GDM1 (cell line): ENCODE measurements at places on chromosomes 12 and 14.

GRCh38 chr12:94687891-94688290 is 37.5 kb upstream of the TMCC3 start:
- no peak for DNase-seq

DNA sequence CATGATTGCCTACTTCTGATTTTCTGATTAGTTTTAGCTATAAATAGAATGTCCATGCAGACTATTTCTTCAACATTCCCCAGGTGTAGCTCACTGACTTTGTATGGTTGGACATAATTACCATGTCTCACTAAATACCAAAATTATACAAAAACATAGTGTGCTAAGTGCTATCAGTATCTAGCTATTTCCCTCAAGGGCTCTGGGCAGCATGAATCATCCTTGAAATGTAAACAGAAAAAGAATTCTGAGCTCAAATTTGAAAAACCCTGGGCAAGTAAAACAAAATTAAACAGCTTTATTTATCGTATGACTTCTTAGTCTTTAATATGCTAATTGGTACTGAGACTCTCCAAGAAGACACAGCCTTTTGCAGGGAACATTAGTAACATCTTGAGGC is 82.9 kb downstream of the SPATA7 start:
- no peak for DNase-seq

- no peak for DNase-seq
Observed at GRCh38 chr12:30828686-30829085, 73.9 kb upstream of the CAPRIN2 start.

DNA sequence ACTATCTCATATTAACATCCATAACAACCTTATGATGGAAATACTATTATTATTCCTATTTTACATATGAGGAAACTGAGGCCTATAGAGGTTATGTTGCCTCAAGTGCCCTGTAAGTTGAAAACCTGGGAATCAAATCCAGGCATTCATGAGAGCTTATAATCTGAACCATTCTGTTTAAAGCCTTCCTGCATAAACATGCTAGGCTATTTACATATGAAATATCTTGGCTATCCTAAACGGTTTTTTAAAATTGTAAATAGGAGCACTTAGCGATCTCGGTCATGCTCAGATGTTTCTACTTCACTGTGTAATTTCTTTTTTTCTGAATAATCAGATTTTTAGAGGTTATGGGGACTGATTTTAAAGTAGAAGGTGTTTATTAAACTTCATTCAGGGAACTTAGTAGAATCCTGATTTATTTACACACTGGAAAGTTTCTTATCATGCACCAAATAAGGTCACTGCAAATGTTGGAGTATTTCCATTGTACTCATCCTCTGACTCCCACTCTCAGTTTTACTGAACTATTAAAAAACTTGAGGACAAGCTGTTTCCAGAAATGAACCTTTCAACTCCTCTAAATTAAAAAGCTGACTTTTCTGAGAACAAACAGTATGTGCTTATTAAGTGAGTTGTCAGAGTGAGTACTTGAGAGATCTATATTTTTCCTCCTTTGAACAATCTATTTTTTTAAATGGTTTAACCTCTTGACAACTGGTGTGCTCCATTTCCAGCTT is 141.7 kb downstream of the PIK3C2G start:
- no peak for DNase-seq

DNA sequence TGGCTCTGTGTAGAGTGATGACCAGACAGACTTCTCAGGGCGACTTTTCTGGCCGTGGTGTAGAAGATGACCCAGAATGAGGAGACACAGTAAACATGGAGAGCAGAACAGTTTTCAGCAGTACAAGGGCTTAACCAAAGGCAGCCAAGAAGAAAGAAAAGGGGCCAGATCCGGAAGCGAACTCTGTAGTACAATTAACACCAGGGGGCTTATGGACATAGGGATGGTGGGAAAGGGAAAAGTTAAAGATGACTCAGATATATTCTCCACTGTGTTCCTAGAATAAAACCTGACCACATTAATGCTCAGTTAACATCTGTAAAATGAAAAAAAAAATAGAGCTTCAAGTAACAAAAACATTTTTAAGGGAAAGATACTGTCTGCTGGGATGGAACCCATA is 60.2 kb downstream of the LGR5 start:
- DNase-seq = no peak

GRCh38 chr12:86735072-86735471 is 478.9 kb upstream of the MGAT4C start:
- DNase-seq = no peak

- DNase-seq = no peak
Observed at GRCh38 chr12:5499566-5500330, 67.8 kb downstream of the NTF3 start.

DNA sequence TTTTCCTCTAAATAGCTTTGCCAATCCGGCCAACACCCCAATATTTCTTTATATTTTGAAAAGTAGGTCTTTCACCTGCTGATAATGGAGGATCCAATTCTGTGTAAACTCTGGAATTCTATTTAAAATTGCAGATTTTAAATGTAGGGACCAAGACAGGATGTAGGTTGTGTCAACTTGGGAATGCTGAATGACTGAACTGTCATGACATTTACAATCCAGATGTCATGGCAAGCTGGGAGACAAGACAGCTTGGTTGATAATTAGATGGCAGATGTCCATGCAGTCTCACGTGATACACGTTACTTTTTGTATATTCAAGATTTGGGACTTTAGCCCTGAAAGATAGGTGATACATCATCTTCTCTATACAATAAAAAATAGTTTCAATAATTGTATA is 477.2 kb downstream of the DIO2 start:
- no peak for DNase-seq
